ENCODE measurements at places on chromosomes 1 and 21. TPM values are rescaled to one million over a fixed set of nuclear protein-coding genes. Genes with fewer than 3 reads are reported as not detected.

- DNase-seq: no peak
These were observed 2.5 kb upstream of the TNFRSF18 start for GRCh38 chr1:1208713-1209433.

The ALX3 gene
- total RNA-seq: not detected

The C1orf226 gene
- 1.0 TPM for total RNA-seq

DNA sequence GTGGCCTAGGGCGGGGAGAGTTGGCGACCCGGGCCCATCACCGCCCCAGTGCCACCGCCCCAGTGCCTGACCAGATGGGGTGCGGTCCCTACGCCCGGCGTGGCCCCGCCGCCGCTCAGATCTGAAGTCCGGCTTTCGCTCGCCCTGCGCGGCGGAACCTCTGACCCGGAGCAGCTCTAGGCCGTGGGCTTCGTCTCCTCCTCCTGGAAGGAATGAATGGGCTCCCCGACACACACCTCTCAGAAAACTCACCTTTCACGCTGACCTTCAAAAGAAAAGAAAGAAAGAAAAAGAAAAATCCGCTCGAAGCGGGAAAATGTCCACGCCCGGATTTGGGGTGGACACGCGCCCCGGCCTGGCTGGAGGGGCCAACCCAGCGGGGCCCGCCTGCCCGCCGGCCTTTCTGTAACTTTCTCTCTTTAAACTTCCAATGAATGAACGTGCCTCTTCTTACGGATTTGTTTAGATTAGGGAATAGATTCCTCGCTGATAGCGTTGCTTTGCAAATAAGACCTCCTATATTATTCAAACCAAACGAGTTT lies 5.4 kb upstream of the SIM2 start:
- no peak for DNase-seq

DNA sequence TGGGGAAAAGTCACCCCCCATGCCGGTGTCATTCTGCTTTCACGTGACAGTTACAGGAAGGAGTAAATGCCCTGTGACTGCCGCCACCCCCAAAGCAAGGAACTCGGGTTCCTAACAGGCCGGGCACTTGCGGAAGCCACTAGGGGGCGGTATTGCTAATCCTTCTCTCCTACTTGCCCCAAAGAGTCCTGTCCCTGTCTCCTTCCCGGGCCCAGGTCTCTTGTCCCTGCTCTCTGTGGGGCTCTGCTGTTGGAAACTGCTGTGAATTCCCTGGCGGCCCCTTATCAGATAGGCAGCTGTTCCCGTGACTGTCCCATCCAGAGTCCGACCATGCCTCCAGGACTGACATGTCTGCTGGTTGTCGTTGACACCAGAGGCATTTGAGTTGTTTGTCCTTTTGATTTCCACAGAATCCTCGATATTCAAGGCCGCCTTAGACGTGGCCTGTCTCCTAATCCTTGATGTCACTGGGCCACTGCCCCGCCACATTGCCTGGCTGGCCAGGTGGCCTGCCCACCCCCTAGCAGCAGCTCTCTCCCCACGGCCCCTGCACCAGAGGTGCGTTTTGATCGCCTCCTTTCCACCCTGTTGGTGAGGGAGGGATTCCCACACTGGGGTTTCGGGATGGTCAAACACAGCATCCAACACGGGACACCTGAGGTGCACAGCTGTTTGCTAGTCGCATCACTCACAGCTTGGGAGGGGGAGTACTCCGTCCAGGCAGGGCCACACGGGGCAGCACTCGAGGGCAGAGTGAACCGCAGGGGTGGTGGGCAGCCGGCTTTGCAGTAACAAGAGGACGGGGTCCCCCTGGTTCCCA lies 37.3 kb downstream of the CHAF1B start:
- DNase-seq: peak; percentile 72

DNA sequence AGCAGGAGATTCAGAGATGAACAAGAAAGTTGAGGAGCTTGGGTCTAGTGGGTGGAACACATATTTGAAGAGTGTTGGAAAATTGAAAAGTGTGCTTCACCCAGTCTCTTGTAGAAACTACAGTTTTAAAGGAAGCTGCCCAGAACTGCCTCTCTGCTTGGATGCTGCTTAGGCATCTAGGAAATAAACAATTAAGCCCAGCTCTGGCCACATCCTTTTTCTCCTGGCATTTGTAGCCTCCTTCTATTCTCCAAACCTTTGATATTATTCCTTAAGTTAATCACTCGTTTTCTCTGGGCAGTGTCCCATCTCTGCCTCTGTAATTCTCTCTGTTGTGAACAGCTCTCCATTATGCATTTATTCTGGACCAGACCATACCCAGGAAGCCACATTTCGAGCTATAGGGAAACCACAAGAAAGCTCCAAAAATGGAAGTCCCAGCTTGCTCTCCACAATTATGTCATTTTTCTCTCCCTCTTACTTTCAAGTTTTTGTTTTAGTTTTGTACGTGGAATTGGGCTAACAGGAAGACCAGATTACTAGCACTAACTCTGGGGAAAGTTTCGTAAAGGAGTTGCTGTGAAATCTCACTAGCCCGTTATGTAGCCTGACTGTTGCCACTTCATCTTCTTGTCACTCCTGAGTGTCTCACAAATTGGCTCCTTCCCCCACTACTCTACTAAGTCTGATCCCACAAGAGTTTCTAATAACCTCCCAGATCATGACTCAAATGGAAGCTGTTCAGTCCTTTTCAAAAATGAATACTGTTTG lies 102.2 kb downstream of the NTMT2 start:
- DNase-seq: no peak

DNA sequence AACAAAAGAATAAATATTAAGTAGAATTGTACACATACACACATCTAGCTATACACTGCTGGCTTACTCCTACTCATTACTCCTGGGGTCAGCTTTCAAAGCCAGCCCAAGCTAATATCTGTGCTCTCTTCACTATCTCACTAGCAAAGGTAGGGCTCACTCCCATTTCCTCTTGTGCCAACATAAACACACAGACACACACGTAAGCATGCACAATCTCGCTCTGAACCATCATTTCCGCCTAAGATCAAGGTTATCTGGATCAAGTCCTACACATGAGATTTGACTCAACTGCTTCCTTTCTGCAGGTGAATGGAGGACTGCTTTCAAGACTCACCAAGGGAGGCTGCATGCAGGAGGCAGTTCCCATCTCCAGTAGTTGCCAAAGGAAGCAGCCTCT lies 28.8 kb upstream of the MTMR11 start:
- no peak for DNase-seq

DNA sequence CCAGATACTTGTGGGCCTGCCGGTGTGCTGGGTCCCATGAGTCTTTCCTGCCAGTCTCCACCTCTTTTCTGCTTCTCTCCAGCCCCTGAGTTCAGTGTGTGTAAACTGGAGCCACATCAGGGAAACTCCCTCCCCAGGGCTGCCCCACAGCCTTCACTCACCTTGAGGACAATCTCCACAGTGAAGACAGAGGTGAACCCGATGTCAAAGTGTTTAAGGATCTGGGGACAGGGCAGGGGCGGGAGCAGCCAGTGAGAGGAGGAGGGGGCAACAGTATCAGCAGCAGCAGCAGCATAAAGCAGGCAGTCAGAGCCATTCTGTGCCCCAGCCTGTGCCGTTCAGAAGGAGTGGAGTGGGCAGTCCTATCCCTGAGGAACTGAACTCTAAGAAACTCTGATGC lies 43.2 kb downstream of the CACNA1S start:
- no peak for DNase-seq

The C4BPB gene
- not detected for total RNA-seq

- DNase-seq: no peak
These were observed 16.2 kb upstream of the PDXK start for GRCh38 chr21:43702785-43703034.

The OR2T33 gene
- not detected for total RNA-seq

DNA sequence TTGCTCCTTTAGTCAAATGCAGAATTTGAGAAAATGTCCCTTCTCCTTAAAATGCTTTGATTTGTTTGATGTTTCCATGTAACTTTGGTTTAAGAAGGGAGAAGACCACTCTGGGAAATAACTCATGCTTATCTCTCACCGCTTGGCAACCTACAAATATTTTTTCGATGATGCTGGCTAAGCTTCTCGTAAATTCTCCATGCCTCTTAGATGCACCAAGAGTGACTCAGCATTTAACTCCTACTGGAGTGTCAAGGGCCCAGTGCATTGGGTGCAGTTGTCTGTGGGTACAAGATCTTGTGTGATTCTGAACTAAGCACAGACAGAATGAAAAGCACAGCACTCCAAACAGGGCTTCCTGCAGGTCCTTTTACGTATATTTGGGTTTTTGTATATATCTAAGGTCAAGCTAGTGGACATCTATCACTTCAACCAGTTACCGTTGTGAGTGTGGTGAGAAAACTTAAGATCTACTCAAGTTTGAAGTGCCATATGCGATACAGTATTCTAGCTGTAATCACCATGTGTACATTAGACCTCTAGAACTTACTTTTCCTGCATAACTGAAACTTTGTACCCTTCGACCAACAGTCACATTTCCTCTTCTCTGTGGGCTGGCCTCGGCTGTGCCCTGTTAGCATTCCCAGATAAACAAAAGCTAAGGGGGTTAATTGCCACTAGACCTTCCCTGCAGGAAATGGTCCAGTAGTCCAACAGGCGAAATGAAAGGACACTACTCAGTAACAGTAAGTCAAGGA lies 55.8 kb downstream of the COL18A1 start:
- DNase-seq: peak; percentile 43

DNA sequence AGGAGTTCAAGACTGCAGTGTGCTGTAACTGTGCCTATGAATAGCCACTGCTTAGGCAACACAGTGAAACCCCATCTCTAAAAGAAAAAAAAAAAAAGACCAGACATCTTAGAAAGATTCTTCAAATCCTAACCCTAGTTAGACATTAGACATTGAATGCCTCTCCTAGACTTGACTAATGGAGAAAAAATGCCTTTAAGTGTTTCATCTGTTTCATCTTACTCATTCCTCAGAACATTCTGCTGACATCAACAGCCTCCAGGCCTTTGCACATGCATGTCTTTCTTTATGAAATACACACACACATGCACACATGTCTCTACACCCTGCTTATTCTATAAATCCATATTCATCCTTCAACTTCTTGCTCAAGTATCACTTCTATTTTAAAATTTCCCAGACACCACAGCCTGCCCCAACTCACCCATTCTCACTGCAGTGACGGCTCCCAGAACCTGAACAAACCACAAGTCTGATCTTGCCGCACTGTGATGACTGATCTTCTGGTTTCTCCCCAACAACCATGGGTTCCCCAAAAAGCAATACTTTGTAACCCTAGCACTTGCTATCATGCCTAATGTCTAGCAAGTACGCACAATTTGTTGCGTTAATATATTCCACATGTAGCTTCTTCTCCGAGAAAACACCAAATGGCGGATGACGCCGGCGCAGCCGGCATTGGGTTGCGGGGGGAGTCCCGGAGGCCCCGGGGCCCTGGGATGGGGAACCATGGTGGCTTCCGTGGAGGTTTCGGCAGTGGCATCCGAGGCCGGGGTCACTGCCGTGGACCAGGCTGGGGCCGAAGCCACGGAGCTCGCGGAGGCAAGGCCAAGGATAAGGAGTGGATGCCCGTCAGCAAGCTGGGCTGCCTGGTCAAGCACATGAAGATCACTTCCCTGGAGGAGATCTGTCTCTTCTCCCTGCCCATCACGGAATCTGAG lies 37.4 kb downstream of the LRRC52 start:
- DNase-seq: no peak

- DNase-seq: no peak
These were observed 19.2 kb downstream of the ITGB2 start for GRCh38 chr21:44901391-44902074.

Data from myocyte (in vitro differentiated cells).